ENCODE measurements at places on chromosomes 6 and 20.

DNA sequence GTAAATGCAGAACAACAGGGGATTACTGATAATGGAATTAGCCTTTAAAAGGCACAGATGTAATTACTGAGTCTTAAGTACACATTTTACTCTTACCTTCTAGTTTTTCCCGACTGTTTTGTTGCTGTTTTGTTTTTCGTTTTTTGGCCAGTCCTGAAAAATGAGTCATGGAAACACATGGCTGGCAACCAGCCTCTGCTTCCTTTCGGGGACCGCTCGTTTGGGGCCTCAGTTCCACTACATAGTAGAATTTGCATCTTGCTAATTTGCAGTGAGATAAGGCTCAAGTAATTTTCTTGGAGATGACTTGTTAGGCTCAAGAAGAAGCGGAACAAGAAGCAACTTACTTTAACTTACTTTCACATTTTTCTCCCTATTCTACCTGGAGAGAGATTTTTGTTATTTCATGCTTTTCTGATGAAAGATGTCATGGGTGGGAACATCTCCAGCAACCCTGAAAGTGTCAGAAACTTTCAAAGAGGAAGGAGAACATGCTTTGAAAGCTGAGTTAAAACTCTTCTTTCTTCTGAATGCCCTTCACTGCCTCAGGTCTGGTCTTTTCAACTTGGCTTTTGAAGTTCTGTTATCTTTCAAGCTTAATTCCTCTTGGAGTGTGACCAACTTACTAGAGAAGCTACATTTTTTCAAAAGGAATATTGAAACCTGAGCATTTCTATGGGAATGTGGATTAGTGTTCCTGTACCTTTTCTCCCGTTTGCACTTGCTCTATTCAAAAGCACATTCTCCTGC, 71.5 kb upstream of the HDAC2 start:
- no peak for DNase-seq

- peak; percentile 16 for DNase-seq
These were observed 37.9 kb upstream of the FUCA2 start for GRCh38 chr6:143549221-143549948.

DNA sequence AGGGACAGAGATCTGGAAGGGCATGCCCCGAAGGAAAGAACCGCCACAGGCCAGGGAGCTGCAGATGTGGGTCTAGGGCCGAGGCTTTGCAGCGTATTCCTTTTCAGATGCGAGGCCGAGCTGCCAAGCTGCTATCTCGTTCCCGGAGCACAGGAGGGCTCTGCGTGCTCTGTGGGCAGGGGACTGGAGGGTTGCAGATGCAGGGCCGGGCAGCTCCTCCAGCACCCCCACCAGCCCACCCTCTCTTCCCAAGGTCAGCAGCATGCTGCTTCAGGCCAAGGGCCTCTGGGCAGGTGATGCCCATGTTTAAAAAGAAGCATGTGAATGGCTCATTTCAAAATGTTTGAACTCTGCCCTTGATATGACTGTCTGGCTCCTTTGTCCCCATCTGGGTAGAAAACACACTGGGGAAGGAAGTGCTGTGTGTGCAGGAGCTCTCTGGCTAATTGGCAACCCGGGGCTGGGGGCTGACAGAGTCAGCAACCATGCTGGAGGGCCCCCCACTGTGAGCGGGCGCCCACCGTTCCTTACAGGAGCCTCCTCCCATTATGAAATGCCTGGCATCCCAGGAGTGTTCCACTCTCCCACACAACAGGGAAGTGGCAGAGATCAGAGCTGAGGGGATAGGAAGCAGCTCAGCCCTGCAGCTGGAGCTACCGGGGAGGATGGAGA, 353.3 kb downstream of the ZFAND3 start:
- DNase-seq: no peak

DNA sequence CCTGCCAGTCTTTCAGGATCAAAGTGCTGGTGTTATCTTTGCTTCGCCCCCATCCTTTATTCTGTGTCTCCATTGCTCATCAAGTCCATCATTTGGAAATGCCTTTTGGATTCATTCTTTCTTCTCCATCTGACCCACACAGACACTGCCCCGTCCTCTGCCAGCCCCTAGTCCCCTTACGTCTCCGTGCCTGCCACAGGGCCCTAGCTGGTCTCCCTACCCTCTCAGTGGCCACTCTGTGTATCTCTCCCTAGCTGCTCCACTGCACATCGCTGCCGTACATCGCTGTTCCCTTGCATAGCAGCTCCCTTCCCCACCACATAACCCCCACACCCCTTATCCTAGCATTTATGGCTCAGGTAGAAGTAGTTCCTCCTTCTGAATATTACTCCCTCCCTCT, 15.7 kb downstream of the PPP1R3G start:
- no peak for DNase-seq

DNA sequence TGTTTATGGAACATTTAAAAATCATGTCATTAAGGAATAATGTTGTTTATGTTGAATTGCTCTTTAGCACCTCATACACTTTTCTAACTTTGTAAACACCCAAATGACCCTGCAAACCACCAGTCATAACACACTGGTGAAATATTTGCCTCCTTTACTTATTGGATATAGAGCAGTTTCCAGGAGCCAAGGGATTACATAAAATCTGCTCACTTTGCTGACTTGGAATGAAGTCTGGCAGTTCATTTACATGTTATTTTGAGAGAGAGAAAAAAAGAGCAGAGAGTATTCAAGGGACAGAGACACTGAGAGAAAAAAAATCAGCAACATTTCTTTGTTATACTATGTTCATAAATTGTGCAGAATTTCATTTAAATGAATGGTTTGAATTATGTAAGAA, 46.6 kb upstream of the DEFB112 start:
- DNase-seq: no peak
